ENCODE measurements at places on chromosomes 7 and 10. TPM values are rescaled to one million over a fixed set of nuclear protein-coding genes. Genes with fewer than 3 reads are reported as not detected.

GIMAP1 gene
- not detected for total RNA-seq

TUBB8 gene
- not detected for total RNA-seq

PLEKHS1 gene
- total RNA-seq = not detected

ACSL5 gene
- total RNA-seq = 0.96 TPM

SH3PXD2A gene
- total RNA-seq = 18.0 TPM

TMEM229A gene
- not detected for total RNA-seq
